Mucosa of descending colon (tissue), 3 donors: ENCODE measurements at places on chromosomes 11 and 22.
A peak's percentile ranks its signal among the peaks of the same experiment; 100 is the strongest.

- peak; percentile 67 for DNase-seq
These were observed 11.8 kb upstream of the APLNR start for GRCh38 chr11:57248780-57249383.

DNA sequence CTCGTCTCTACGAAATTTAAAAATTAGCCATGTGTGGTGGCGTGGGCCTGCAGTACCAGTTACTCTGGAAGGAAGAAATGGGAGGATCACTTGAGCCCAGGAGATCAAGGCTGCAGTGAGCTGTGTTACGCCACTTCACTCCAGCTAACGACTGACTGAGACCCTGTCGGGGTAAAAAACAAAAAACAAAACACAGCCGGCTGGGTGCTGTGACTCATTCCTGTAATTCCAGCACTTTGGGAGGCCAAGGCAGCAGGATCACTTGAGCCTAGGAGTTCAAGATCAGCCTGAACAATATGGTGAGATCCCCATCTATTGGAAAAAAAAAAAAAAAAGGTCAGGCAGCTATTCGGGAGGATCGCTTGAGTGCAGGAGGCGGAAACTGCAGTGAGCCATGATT is 2.4 kb downstream of the PAFAH1B2 start:
- DNase-seq, result no peak

- DNase-seq, result no peak
These were observed 33.2 kb downstream of the TBX1 start for GRCh38 chr22:19793661-19794310.

DNA sequence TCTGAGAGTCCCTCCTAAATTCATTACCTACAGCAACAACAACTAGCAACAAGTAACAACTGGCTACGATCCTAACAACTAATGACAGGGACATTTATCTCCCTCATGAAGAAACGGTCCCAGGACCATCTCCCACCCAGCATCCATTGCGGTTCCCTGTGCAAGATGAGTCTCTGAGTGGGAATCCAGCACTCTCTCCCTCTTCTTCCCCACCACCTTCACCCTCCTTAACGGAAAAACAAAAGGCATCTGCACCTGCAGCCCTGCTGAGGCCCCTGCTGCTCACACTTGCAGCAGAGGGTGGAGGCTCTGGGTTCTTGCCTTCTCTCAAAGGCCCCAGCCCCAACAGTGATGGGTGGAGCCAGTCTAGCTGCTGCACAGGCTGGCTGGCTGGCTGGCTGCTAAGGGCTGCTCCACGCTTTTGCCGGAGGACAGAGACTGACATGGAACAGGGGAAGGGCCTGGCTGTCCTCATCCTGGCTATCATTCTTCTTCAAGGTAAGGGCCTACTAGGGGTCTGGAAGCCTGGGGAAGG is at the start of gene CD3G:
Gene CD3G, plus strand, starts transcription at position 364 of the 535 bp plus-strand sequence. Its CDS starts 80 bp downstream, at position 444.
- peak; percentile 37 for DNase-seq

DNA sequence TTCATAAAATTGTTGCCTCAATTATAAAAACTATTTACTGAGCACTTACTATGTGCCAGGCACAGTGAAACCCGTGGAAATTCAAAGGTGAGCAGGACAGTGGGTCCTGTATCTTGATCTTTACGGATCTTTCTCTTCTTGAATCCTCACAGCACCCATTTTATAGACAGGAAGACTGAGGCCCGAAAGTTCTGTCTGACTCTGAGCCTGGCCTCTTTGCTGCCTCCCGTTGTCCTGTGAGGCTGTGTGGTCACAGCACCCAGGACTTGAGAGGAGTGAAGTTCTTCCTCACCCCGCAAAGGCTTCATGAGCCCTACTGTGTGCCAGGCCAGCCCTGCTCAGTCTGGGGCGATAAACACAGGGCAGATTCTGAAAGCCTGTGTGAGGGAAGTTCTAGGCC is 13.4 kb upstream of the MN1 start:
- no peak for DNase-seq

DNA sequence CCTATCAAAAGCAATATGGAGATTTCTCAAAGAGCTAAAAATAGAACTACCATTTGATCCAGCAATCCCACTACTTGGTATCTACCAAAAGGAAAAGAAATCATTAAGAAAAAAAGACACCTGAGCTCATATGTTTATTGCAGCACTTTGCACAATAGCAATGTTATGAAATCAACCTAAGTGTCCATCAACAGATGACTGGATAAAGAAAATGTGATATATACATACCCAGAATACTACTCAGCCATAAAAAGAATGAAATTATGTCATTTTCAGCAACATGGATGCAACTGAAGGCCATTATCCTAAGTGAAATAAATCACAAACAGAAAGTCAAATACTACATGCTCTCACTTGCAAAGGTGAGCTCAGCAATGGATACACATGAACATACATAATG is 1565.5 kb upstream of the RAG2 start:
- no peak for DNase-seq

GRCh38 chr11:122673701-122674100 is 18.2 kb downstream of the UBASH3B start:
- DNase-seq, result no peak

- DNase-seq, result peak; percentile 3
These were observed 103.1 kb upstream of the PITPNB start for GRCh38 chr22:28021998-28022660.

- DNase-seq, result no peak
These were observed 61.9 kb downstream of the SYN3 start for GRCh38 chr22:32996276-32996675.

- peak; percentile 67 for DNase-seq
These were observed 57.9 kb downstream of the NECTIN1 start for GRCh38 chr11:119671051-119671450.

GRCh38 chr11:77085652-77086051 is 17.0 kb upstream of the OMP start:
- no peak for DNase-seq

- DNase-seq, result no peak
These were observed 40.4 kb downstream of the FLI1 start for GRCh38 chr11:128734103-128734831.

DNA sequence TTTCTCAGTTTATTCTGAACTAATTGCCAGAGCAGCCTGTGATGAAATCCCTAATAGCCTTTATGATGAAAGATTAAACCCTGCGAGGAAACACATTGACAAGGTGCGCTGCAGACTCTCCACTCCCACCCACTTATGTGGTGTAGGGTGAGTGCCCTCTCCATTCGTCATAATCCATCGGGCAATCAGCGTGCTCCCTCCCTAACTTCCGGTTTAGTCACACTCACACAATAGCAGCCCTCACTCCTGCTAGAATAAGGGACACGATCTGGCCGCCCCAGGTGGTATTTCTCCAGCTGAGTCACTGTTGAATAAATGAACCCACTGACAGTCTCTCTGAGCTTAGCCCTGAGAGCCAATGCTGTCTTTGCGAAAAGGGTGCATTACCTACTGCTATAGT is 188.3 kb downstream of the OPCML start:
- DNase-seq, result no peak

DNA sequence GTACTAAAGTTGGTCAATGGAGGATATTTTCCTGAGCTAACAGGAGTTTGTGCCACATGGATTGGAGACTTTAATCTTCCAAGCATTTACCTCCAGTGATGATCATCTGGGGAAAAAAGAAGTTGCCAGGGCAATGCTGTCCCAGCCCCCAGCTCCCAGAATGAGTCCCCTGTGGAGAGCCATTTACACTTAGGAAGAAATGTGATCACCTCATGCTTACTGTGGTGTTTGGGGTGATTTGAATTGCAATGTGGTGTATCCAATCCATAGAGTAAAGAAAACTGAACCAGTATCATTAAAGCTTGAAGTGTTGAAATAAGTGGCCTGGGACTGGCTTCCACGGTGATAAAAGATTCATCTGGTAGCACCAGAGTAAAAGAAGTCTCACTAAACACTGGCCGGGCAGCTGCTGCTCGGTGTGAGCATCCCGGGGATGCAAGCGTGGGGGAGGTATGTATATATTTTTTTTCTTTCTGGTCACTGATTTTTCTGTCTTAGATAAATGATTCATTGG is 117.2 kb upstream of the NTM start:
- no peak for DNase-seq
